ENCODE measurements at places on chromosomes 6 and 20. TPM values are rescaled to one million over a fixed set of nuclear protein-coding genes. Genes with fewer than 3 reads are reported as not detected.

- no peaks in the 10 kb centered on the region for H3K36me3 ChIP-seq
- DNase-seq: peak; percentile 60
- peak overlapping the region; percentile 70 for H3K27ac ChIP-seq
- H3K4me1 ChIP-seq: no peaks in the 10 kb centered on the region
Observed at GRCh38 chr6:135270676-135271536, 89.8 kb downstream of the MYB start.

GRCh38 chr6:166621114-166621540 is 5.9 kb downstream of the RPS6KA2 start:
- H3K4me3 ChIP-seq: no peak overlapping the region
- H3K36me3 ChIP-seq: no peaks in the 10 kb centered on the region
- H3K4me1 ChIP-seq: peaks cover 13% of the 10 kb centered on the region

- H3K27me3 ChIP-seq: no peaks in the 10 kb centered on the region
- H3K27ac ChIP-seq: no peak overlapping the region
- H3K4me1 ChIP-seq: no peaks in the 10 kb centered on the region
- no peaks in the 10 kb centered on the region for H3K36me3 ChIP-seq
Observed at GRCh38 chr20:47566269-47566668, 64.6 kb downstream of the NCOA3 start.

DNA sequence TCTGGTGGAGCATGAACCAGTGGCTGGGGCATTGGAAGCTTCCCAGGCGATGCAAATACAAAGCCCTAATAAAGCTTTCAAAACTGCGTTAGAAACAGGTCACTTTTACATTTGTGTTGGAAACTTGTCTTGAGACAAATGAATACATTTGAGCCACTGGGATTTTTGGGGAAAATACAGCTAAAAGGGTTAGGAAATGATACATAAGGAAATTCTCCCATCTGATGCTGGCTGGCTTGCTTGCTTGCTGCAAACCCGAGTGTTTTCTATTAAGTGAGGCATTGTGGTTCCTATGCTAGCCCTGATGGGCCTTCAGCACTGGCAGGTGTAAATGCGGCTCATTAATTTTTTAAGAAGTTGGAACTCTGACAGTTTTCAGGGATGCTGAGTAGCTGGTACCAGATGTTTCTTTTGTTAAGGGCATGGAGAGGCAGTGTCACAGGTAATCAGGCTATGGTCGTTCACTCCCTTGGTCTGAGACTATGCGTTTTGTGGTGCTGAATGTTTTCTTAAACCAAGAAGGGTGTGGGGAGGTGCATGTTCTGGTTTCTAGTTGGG is 35.2 kb downstream of the RREB1 start:
- H3K36me3 ChIP-seq: no peaks in the 10 kb centered on the region
- H3K27ac ChIP-seq: peak overlapping the region; percentile 8
- peaks cover 3% of the 10 kb centered on the region for H3K4me1 ChIP-seq
- DNase-seq: no peak
- no peak overlapping the region for H3K4me3 ChIP-seq

DNA sequence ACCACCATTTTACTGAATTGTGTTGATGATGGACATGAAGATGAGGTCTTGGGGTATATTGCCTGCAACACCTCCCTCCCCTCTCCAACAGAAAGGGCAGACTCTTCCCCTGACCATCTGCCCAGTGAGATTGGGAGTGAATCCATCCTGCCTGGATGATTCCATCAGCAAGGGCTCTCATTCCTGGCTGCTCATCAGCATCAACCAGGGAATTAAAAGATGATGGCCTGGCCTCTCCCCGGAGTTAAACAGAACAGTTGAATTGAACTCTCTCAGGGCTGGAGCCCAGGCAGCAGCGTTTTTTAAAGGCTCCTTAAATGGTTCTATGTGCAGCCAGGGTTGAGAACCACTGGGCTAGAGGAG is 14.6 kb upstream of the MRPS18A start:
- H3K27me3 ChIP-seq: no peaks in the 10 kb centered on the region
- H3K27ac ChIP-seq: peak overlapping the region; percentile 62
- peaks cover 5% of the 10 kb centered on the region for H3K4me1 ChIP-seq
- no peak for DNase-seq
- H3K4me3 ChIP-seq: no peak overlapping the region

GRCh38 chr20:32457479-32457986 is 99.4 kb downstream of the ASXL1 start:
- H3K4me1 ChIP-seq: peaks cover 7% of the 10 kb centered on the region
- peaks cover 8% of the 10 kb centered on the region for H3K36me3 ChIP-seq
- H3K27ac ChIP-seq: peak overlapping the region; percentile 55
- peak overlapping the region; percentile 48 for H3K4me3 ChIP-seq

GRCh38 chr6:167219967-167220512 is 62.3 kb upstream of the GPR31 start:
- no peak for DNase-seq
- H3K4me1 ChIP-seq: no peaks in the 10 kb centered on the region
- H3K27me3 ChIP-seq: no peaks in the 10 kb centered on the region
- no peak overlapping the region for H3K4me3 ChIP-seq
- no peak overlapping the region for H3K27ac ChIP-seq
- no peaks in the 10 kb centered on the region for H3K36me3 ChIP-seq

The NOX3 gene
- total RNA-seq: not detected

The ARG1 gene
- not detected for total RNA-seq

DNA sequence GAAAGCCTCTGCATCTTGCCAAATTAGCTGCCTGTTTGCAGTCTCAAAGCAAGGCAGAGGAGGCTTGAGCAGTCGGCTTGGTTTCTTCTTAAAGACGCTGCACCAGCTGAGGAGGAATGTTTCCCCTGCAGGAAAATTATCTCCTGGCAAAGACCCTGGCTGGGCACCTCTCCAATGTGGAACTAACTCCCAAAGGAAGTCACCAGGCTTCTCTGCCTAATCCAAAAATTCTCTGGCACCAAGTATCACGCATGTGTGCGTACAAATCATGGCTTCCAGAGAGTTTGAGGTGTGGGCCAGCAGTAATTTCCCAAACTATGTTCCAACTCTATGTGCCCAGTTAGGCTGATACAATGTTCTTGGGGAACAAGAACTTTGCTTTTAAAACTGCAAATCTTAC is 176.2 kb downstream of the KIF16B start:
- no peaks in the 10 kb centered on the region for H3K4me1 ChIP-seq
- H3K27me3 ChIP-seq: no peaks in the 10 kb centered on the region
- H3K36me3 ChIP-seq: no peaks in the 10 kb centered on the region
- no peak overlapping the region for H3K4me3 ChIP-seq
- no peak overlapping the region for H3K27ac ChIP-seq

The SOX18 gene
- 8.8 TPM for total RNA-seq

DNA sequence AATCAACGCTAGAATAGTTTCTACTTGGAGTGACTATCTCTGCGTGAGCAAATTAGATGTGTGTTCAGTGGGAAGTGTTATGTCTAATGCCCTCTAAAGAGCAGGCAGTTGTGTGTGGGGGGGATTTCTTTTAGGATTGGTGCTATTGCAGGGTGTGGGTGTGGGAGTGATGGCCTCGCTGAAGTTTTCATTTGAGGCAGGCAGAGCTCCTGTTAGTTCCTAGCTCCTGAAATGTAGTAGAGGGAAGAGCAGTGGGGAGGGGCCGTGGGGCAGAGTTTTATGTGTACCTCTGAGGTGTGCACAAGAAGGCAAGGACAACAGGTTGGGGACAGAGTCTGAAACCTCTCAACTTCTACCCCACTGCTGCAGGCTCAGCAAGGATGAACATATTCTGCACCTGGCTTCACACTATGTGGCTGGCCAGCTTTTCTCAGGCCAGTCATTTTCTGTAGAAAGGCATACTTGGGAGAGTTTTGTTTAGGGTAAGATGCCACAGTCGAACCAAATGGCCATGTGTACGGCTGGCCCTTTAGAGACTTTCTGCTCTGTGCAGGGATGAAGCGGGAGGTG is 229.2 kb upstream of the SUPT3H start:
- H3K4me1 ChIP-seq: no peaks in the 10 kb centered on the region
- DNase-seq: no peak
- no peaks in the 10 kb centered on the region for H3K27me3 ChIP-seq
- H3K27ac ChIP-seq: peak overlapping the region; percentile 79
- H3K4me3 ChIP-seq: no peak overlapping the region
- no peaks in the 10 kb centered on the region for H3K36me3 ChIP-seq

The SPEF1 gene
- 0.88 TPM for total RNA-seq

The HINT3 gene
- 19.0 TPM for total RNA-seq

- no peaks in the 10 kb centered on the region for H3K4me1 ChIP-seq
- no peak overlapping the region for H3K27ac ChIP-seq
- H3K36me3 ChIP-seq: no peaks in the 10 kb centered on the region
- no peak overlapping the region for H3K4me3 ChIP-seq
Observed at GRCh38 chr6:146847426-146847825, 248.7 kb downstream of the ADGB start.

GRCh38 chr6:97293198-97293696 is 10.2 kb upstream of the MMS22L start:
- no peaks in the 10 kb centered on the region for H3K4me1 ChIP-seq
- H3K27ac ChIP-seq: no peak overlapping the region
- H3K27me3 ChIP-seq: no peaks in the 10 kb centered on the region
- no peak for DNase-seq
- no peaks in the 10 kb centered on the region for H3K36me3 ChIP-seq

- no peak for DNase-seq
- H3K4me3 ChIP-seq: no peak overlapping the region
- peak overlapping the region; percentile 78 for H3K27ac ChIP-seq
- H3K27me3 ChIP-seq: no peaks in the 10 kb centered on the region
- no peaks in the 10 kb centered on the region for H3K4me1 ChIP-seq
Observed at GRCh38 chr6:71404145-71404966, 115.7 kb downstream of the OGFRL1 start.

The SIRT5 gene
- total RNA-seq: 10.2 TPM

The PAK5 gene
- total RNA-seq: 0.66 TPM

GRCh38 chr6:125868252-125868651 is 77.5 kb downstream of the NCOA7 start:
- no peak for DNase-seq
- H3K27ac ChIP-seq: peak overlapping the region; percentile 56
- H3K4me1 ChIP-seq: peaks cover 3% of the 10 kb centered on the region
- no peaks in the 10 kb centered on the region for H3K27me3 ChIP-seq
- no peaks in the 10 kb centered on the region for H3K36me3 ChIP-seq

GRCh38 chr6:28565823-28566526 is 40.3 kb downstream of the GPX5 start:
- H3K4me3 ChIP-seq: no peak overlapping the region
- no peaks in the 10 kb centered on the region for H3K4me1 ChIP-seq
- DNase-seq: no peak
- H3K36me3 ChIP-seq: no peaks in the 10 kb centered on the region
- H3K27me3 ChIP-seq: no peaks in the 10 kb centered on the region

GRCh38 chr6:15280028-15280427 is 34.2 kb downstream of the JARID2 start:
- no peak overlapping the region for H3K27ac ChIP-seq
- DNase-seq: no peak
- H3K4me1 ChIP-seq: no peaks in the 10 kb centered on the region
- H3K27me3 ChIP-seq: no peaks in the 10 kb centered on the region

The PPP1R10 gene
- total RNA-seq: 51.1 TPM

GRCh38 chr20:14451458-14451857 is 114.0 kb upstream of the FLRT3 start:
- no peaks in the 10 kb centered on the region for H3K4me1 ChIP-seq
- H3K36me3 ChIP-seq: no peaks in the 10 kb centered on the region
- no peak overlapping the region for H3K27ac ChIP-seq
- DNase-seq: no peak

- H3K4me3 ChIP-seq: no peak overlapping the region
- H3K27me3 ChIP-seq: no peaks in the 10 kb centered on the region
- no peaks in the 10 kb centered on the region for H3K4me1 ChIP-seq
- H3K27ac ChIP-seq: no peak overlapping the region
Observed at GRCh38 chr20:45548410-45548809, 1.2 kb upstream of the EPPIN start.

GRCh38 chr20:3092611-3093379 is 8.3 kb upstream of the AVP start:
- no peaks in the 10 kb centered on the region for H3K36me3 ChIP-seq
- H3K4me3 ChIP-seq: peak overlapping the region; percentile 61
- no peaks in the 10 kb centered on the region for H3K4me1 ChIP-seq

The RGS17 gene
- 0.66 TPM for total RNA-seq

DNA sequence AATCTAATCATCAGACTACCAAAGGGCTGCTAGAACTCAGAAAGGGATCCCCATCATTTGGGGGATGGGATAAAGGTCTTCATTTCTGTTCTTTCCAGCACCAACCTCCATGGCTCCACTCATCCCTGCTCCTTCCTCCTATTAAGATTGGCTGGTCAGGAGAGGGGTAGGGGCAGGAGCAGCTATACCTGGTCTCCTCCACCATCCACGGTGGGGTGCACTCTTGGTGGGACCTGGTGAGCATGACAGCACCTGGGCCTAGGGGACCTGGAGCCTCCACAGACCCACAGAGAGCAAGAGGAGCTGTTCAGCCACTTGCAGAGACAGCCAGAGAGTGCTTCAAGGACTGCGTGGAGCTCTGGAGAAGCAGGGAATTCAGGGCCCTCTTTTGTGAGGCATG is 6.1 kb upstream of the ULBP2 start:
- no peak overlapping the region for H3K27ac ChIP-seq
- H3K4me3 ChIP-seq: no peak overlapping the region
- peaks cover 54% of the 10 kb centered on the region for H3K27me3 ChIP-seq
- H3K4me1 ChIP-seq: no peaks in the 10 kb centered on the region

DNA sequence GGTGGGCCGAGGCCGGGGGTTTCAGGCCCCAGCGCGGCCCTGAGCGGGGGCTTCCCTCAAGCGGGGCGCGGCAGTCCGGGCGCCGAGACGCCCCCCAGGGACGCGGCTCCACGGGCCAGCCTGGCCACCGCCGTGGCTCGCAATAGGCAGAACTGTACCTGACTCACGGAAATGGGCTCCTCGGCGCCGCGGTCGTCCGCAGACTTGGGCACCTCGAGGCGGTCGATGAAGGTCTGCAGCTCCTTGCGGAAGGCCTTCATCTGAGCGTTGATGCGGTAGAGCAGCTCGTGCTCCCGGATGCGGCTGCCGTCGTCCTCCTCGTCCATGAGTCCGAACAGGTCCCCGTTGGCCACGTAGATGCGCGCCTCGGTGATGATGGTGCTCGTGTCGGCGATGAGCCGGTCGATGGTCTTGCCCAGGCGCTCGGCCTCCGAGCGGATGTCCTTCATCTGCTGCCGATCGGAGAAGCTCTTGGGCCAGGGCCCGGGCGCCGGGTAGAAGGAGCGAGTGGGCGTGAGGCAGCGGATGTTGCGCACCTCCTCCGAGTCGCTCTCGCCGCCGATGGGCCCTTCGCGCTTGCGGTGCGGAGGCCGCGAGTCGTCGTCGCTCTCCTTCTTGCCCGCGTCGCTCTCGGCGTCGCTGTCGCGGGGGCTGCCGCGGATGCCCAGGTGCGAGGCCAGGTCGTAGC is 16.1 kb upstream of the KIAA0408 start:
- no peak overlapping the region for H3K27ac ChIP-seq
- no peaks in the 10 kb centered on the region for H3K4me1 ChIP-seq
- H3K4me3 ChIP-seq: no peak overlapping the region
- no peaks in the 10 kb centered on the region for H3K36me3 ChIP-seq

The NRN1 gene
- 8.9 TPM for total RNA-seq

GRCh38 chr6:125983246-125983945 is 2.9 kb upstream of the TRMT11 start:
- DNase-seq: no peak
- H3K27ac ChIP-seq: no peak overlapping the region
- no peaks in the 10 kb centered on the region for H3K27me3 ChIP-seq

The PPARD gene
- 7.2 TPM for total RNA-seq

DNA sequence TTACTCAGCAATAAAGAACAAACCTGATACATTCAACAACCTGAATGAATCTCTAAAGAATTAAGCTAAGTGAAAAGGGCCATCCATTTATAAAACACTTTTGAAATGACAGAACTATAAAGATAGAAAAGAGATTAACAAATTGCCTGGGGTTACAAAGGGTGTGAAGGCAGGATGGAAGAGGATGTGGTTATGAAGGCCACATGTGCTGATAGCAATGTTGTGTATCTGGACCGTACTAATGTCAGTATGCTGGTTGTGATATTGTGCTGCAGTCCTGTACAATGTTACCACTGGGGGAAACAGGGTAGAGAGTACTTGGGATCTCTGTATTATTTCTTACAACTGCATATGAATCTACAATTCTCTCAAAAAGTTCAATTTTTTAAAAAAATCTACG is 36.4 kb downstream of the ELOVL5 start:
- H3K4me3 ChIP-seq: no peak overlapping the region
- no peaks in the 10 kb centered on the region for H3K27me3 ChIP-seq
- no peaks in the 10 kb centered on the region for H3K36me3 ChIP-seq
- no peaks in the 10 kb centered on the region for H3K4me1 ChIP-seq
